ENCODE measurements at places on chromosomes 2 and 18. TPM values are rescaled to one million over a fixed set of nuclear protein-coding genes. Genes with fewer than 3 reads are reported as not detected.

GRCh38 chr2:57523304-57523703 lies 523.3 kb upstream of the VRK2 start:
- no peaks in the 10 kb centered on the region for H3K27me3 ChIP-seq
- H3K27ac ChIP-seq, result no peak overlapping the region
- DNase-seq, result no peak
- H3K4me3 ChIP-seq, result no peak overlapping the region

Gene PJVK
- total RNA-seq, result 8.3 TPM

Gene BIRC6
- total RNA-seq, result 86.4 TPM

DNA sequence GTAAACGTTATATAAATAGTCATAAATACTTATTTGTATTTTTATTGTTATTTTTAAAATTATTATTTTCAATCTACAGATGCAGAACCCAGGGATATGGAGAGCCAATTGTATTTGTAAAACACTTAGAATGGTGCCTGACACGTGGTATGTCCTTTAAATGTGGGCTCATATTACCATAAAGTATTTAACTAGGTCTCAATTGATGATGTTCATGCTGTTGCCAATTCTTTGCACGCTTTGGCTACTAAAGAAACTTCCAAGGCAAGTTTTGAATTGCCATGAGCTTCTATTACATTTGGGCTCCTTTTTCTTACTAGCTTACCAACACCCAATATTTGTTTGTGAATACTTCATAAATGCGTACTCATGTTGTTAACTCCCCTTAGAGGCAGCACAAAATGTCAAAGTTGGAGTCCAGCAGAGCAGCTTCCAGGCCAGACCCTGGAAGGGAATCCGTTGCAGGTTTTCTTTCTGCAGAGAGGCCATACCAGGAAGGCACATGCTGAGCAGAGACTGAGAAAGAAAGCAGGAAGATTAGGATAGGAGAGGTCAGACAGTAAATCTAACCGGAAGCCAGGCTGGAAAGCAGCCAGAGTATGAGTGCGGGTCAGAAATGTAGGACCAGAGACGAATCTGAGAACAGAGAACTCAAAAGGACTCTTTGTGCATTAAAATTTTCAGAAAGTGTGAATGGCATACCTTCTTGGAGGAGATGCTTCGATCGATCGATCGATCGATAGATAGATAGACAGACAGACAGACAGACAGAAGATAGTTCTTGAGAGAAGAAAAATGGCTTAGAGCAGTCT lies 4.2 kb upstream of the NOSTRIN start:
- no peak for DNase-seq
- H3K36me3 ChIP-seq, result no peaks in the 10 kb centered on the region
- H3K4me3 ChIP-seq, result no peak overlapping the region

Gene LYPD6
- total RNA-seq, result 1.5 TPM

Gene GATA6
- 3.5 TPM for total RNA-seq

GRCh38 chr2:113981404-113982134 lies 91.7 kb downstream of the ACTR3 start:
- no peak overlapping the region for H3K27ac ChIP-seq
- no peak overlapping the region for H3K4me3 ChIP-seq
- DNase-seq, result no peak
- no peaks in the 10 kb centered on the region for H3K27me3 ChIP-seq
- H3K36me3 ChIP-seq, result no peaks in the 10 kb centered on the region
- H3K4me1 ChIP-seq, result no peaks in the 10 kb centered on the region

DNA sequence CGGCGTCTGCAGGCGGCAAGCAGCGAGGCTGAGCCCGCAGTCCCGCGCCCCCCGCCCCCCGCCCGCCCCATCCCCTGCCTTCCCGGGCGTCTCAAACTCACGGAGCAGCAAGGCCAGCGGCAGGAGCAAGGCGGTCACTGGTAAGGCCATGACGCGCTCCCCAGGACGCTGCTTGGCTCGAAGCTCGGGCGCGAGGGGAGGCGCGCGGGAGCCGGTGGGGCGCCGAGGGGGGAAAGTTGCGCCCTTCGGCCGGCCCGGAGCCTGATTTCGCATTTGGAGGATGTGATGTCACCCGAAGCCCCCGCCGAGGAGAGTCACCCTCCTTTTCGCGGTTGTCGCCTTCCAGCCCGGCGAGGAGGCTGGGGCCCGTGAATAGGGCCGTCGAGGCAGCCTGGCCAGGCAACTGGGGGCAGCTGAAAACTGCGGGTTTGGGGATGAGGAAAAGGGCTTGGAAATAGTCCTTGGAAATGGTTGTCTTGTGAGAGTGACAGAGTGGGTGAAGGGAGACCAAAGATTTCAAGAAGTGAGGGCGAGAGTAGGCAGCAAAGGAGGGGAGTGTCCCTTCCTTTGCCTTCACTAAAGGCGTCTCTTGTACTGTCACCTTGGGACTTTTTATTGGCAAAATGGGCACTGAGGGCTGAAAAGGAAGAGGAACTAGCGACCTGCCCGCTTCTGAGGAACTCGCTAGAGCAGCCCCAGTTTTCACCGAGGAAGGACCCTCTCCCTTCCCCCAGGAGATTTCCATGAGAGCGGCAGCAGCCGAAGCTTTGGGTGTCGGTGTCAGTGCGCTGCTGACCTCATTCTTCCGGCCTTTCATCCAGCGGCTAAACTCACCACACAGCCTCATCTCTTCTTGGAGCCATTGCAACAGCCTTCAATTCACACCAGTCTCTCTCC lies at the start of gene CD8A:
Gene CD8A (minus strand): TSS at position 238 of the 897 bp plus-strand sequence. CDS start 88 bp downstream, at position 150.
- no peak within 1 kb of the TSS for H3K27ac ChIP-seq
- H3K4me3 ChIP-seq, result peak within 1 kb of the TSS; percentile 24
- DNase-seq, result no peak
- peaks cover 34% of the 10 kb centered on the region for H3K4me1 ChIP-seq

DNA sequence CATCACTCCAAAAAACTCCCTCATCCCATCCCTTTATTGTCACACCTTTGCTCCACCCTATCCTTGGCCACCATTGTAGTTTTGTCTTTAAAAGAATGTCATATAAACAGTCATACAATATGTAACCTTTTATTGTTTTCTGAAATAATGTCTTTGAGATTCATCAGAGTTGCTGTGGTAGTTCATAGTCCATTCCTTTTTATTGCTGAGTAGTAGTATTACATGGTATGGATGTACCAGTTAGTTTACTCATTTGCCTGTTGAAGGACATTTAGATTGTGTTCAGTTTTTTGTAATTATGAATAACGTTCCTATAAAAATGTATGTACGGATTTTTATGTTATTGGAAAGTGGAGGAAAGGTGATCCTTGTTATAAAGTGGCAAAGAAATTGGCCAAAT lies 171.8 kb upstream of the GCFC2 start:
- no peak overlapping the region for H3K27ac ChIP-seq
- no peaks in the 10 kb centered on the region for H3K4me1 ChIP-seq
- DNase-seq, result no peak
- no peaks in the 10 kb centered on the region for H3K27me3 ChIP-seq
- H3K4me3 ChIP-seq, result no peak overlapping the region

DNA sequence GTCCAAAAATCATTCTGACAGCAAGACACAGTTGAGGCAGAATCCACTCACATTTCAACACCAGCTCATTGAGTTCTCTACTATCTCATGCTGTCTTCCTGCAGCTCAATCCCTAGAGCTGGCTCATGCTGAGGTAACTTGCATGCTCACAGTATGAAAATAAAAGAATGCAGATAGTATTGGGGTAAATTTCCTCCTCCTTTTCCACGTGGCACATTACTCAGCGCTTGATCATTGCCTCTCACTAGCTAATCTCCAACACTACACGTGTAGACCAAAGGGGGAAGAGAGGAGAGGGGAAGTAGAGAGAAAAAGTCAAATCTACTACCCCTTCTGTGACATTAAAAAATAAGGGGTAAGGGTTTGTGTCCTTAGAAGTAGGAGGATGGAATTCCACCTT lies 300.6 kb downstream of the AFF3 start:
- H3K4me1 ChIP-seq, result no peaks in the 10 kb centered on the region
- no peak for DNase-seq
- no peak overlapping the region for H3K27ac ChIP-seq

GRCh38 chr2:182446087-182446486 lies 19.3 kb upstream of the PDE1A start:
- no peak overlapping the region for H3K4me3 ChIP-seq
- H3K27ac ChIP-seq, result no peak overlapping the region
- no peak for DNase-seq
- H3K36me3 ChIP-seq, result no peaks in the 10 kb centered on the region
- H3K27me3 ChIP-seq, result no peaks in the 10 kb centered on the region

DNA sequence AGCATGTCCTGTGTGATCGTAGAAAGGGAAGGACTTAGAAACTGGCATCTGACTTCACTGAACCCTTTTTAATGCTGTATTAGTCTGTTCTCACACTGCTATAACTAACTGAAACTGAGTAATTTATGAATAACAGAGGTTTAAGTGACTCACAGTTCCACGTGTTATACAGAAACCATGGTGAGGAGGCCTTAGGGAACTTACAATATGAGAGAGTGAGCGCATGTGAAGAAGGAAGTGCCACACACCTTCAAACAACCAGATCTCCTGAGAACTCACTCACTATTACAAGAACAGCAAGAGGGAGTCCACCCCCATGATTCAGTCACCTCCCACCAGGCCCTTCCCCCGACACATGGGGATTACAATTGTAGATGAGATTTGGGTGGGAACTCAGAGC lies 811.3 kb downstream of the CPS1 start:
- DNase-seq, result no peak
- H3K4me3 ChIP-seq, result no peak overlapping the region
- no peaks in the 10 kb centered on the region for H3K27me3 ChIP-seq
- no peak overlapping the region for H3K27ac ChIP-seq
- H3K4me1 ChIP-seq, result no peaks in the 10 kb centered on the region

Gene ZNF2
- 5.8 TPM for total RNA-seq

DNA sequence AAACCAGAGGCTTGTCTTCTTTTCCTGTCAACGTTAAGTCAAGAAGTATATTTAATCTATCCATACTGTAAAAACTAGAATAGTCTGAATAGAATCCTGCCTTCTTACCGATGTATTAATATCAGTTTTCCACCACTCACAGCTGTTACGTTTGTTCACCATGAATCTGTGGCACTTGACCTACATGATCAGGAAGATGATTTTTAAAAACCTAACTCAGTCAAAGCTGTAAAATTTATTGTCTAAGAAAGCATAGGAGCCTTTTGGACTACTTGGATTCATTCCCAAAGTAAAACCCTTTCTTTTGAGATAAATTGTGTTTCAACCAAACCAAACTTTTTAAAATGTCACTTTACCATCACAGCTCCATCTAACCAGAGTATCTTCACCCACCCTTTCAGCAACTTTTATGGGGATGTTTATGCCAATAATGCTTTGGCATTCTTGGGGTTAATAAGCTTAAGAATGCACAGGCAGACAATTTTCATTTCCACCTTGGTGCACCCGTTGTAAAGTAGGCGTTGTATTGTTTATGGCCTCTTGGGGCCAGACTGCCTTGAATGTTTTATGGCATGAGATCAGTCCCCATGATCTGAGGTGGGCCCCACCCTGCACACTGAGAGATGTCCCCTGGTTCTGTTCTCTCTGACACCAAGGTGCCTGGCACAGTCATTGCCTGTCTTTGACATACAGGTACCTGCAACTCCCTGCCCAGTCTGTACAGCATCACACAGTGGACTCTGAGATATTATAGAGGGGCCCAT lies 176.2 kb upstream of the EPAS1 start:
- no peaks in the 10 kb centered on the region for H3K36me3 ChIP-seq
- peaks cover 8% of the 10 kb centered on the region for H3K4me1 ChIP-seq
- H3K27ac ChIP-seq, result no peak overlapping the region
- no peaks in the 10 kb centered on the region for H3K27me3 ChIP-seq

Gene SP5
- total RNA-seq, result 0.81 TPM

- no peaks in the 10 kb centered on the region for H3K27me3 ChIP-seq
- no peaks in the 10 kb centered on the region for H3K36me3 ChIP-seq
- H3K27ac ChIP-seq, result peak overlapping the region; percentile 83
- H3K4me3 ChIP-seq, result no peak overlapping the region
- DNase-seq, result peak; percentile 94
Measured at GRCh38 chr2:43269074-43269572, 42.7 kb upstream of the ZFP36L2 start.

GRCh38 chr2:176483476-176483875 lies 214.2 kb downstream of the MTX2 start:
- no peak for DNase-seq
- no peak overlapping the region for H3K4me3 ChIP-seq
- no peak overlapping the region for H3K27ac ChIP-seq
- H3K36me3 ChIP-seq, result no peaks in the 10 kb centered on the region
- peaks cover 23% of the 10 kb centered on the region for H3K4me1 ChIP-seq
- no peaks in the 10 kb centered on the region for H3K27me3 ChIP-seq

GRCh38 chr18:66872277-66872676 lies 268.4 kb upstream of the CDH19 start:
- H3K4me3 ChIP-seq, result no peak overlapping the region
- no peaks in the 10 kb centered on the region for H3K27me3 ChIP-seq
- DNase-seq, result no peak
- H3K36me3 ChIP-seq, result no peaks in the 10 kb centered on the region
- no peaks in the 10 kb centered on the region for H3K4me1 ChIP-seq

- H3K4me1 ChIP-seq, result peaks cover 5% of the 10 kb centered on the region
- H3K36me3 ChIP-seq, result peaks cover 15% of the 10 kb centered on the region
- H3K4me3 ChIP-seq, result no peak overlapping the region
- no peak overlapping the region for H3K27ac ChIP-seq
- no peaks in the 10 kb centered on the region for H3K27me3 ChIP-seq
- DNase-seq, result no peak
Measured at GRCh38 chr2:105308382-105309146, 21.0 kb downstream of the TGFBRAP1 start.

- H3K27me3 ChIP-seq, result no peaks in the 10 kb centered on the region
- no peak for DNase-seq
- no peak overlapping the region for H3K27ac ChIP-seq
- H3K4me3 ChIP-seq, result no peak overlapping the region
- H3K36me3 ChIP-seq, result peaks cover 8% of the 10 kb centered on the region
Measured at GRCh38 chr2:28949617-28950305, 31.3 kb upstream of the TOGARAM2 start.

All from sigmoid colon (tissue), 7 donors.